ENCODE measurements at places on chromosomes 1 and 21. TPM values are rescaled to one million over a fixed set of nuclear protein-coding genes. Genes with fewer than 3 reads are reported as not detected.

DNA sequence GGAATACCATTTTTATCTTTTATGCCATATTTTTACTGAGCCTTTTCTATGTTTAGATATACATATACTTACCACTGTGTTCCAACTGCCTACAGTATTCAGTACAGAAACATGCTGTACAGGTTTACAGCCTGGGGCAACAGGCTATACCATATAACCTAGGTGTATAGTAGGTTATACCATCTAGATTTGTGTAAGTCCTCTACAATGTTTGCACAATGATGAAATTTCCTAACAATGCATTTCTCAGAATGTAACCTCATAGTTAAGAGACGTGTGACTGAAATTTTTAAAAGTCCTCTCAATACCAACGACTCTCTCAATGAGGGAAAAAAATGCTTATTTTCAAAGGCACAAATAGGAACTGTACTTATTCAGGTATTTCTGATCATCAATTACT, 21.7 kb downstream of the INTS7 start:
- DNase-seq = no peak

DNA sequence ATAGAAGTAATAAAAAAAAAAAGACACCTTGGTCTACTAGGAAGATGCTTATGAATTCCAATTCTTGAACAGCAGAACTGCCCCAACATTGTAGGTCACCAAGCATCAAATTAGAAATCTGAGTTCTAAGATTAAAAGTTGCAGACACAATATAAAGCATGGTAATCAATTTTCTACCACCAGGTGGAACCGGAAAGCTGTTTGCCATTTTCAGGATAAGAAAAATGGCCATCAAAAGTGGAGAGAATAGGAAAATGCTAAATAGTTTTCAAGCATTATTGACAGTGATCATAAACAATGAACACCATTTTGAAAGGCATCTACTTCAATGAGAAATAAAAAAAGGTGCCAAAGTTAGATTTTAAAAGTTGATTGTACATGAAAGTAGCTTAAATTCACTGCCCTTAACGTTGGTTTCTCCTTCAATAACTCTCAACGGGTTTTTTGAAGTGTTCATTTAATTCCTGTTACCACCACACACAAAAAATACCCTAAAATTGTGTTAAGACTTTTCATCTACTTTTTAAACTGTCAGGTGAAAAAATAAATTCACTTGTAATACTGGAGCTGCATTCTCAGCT, 252.9 kb downstream of the KCNT2 start:
- no peak for DNase-seq

- no peak for DNase-seq
Measured at GRCh38 chr1:87115891-87116290, 201.5 kb downstream of the HS2ST1 start.

- no peak for DNase-seq
Measured at GRCh38 chr1:18110968-18111367, 3.4 kb downstream of the IGSF21 start.

- DNase-seq = no peak
Measured at GRCh38 chr1:42817440-42817767, 207 bp upstream of the SVBP start.

- DNase-seq = no peak
Measured at GRCh38 chr1:161481624-161482392, 23.4 kb upstream of the FCGR2A start.

- no peak for DNase-seq
Measured at GRCh38 chr1:159953536-159954515, at the start of gene SLAMF9. Gene SLAMF9, minus strand, starts transcription at chr1:159954237. Its CDS starts 100 bp downstream, at chr1:159954137.

DNA sequence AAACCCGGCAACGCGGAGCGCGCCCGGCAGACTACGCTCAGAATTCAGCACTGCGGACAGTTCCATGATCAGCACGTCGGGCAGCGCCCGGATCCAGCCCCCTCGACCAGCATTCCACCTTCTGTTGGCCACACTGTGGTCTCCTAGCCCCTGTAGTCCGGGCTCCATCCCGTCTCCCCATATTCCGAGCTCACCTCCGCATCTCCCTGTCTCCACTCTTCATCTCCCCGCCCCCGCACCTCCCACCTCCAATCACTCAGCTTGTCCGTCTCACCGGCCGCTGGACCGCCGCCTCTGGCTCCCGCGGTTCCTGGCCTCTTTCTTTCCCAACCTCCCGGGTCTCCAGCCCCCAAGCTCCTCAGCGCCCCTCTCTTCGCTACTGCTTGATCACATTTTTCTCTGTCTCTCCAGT, 500 bp downstream of the EPHA10 start:
- DNase-seq = peak; percentile 32

GRCh38 chr1:223730479-223731132, 18.3 kb downstream of the CAPN2 start:
- DNase-seq = no peak

GRCh38 chr21:45379171-45379900, 25.6 kb upstream of the COL18A1 start:
- DNase-seq = peak; percentile 16

DNA sequence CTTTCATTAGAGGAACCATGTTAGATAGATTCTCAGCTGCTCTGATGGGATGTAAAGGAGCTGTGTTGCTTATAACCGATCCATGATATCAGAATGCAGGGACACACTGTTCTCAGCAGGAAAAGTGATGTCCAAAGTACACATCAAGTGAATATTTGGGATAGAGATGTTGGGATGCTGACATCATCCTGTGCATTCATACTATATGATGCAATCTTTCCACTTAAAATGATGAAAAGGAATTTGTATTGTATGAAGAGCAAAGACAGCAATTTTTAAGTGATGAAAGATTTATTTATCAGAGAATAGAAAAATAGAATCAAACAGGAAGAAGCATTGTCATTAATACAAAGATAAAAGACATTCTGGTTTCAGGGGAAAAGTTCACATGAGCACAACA, 110.1 kb downstream of the ERG start:
- DNase-seq = no peak

- DNase-seq = no peak
Measured at GRCh38 chr1:167149793-167150491, 56.1 kb downstream of the STYXL2 start.

DNA sequence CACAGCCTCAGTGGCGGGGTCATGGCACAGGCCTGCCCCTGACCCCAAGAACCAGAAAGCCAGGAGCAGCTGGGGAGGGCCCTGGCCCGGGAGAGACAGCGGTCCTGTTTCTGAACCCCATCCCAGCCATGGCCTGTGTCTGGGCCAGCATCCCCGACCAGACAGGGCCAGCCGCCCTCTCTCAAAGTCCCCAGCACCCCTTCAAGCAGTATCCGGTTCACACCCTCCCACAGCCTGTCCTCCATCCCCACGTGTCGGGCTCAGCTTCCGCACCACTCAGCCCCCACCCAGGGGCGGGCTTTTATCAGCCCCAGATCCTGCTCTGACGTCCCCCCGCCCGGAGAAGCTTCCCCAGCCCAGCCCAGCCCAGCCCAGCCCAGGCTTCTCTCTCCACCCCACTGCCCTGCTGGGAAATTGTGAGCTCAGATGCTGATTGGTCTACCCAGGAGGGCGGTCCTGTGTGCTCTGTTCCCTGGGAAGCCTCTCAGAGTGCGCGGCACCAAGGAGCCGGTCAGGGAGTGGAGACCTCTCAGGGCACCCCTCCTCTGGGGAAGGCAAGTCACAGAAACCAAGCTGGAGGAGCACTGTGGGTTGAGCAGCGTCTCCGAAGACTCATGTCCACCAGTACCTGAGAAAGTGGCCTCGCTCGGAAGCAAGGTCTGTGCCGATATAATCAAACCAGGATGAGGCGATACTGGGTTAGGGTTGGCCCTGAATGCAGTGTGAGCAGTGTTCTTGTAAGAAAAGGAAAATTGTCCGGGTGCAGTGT, 4.7 kb upstream of the FAAP20 start:
- DNase-seq = peak; percentile 94

GRCh38 chr1:201503397-201504176, 3.3 kb downstream of the CSRP1 start:
- DNase-seq = peak; percentile 56

- DNase-seq = no peak
Measured at GRCh38 chr1:109990302-109990653, 5.7 kb downstream of the AHCYL1 start.

- DNase-seq = no peak
Measured at GRCh38 chr1:77632216-77632615, 50.2 kb downstream of the ZZZ3 start.

DNA sequence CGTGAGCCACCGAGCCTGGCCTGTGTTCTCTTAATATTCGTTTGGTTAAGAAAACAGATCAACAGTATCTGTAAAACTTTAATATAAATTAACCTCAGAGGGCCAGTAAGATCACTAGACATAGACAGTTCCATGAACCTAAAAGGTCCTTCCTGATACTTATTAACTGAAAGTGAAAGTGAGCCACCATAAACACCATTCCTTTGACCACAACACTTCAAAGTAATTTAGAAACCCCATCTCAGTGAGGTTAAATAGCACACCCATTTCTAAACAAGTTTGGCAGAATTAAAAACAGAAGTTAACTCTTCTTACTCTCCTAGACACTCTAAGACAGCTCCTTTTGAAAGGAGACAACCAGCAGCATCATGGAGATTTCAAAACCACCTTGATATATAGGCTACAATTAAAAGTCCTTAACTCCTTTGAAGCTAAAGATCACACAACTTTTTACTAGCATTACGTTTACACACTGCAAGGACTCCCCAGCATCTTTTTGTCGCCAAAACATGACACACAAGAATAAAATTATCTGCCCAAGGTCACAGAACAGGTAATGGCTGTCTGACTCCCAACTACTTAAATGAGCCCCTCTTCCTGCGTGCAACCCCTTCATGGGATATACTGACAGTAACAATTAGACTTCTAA, 2.2 kb downstream of the RNF19B start:
- DNase-seq = no peak

- DNase-seq = no peak
Measured at GRCh38 chr1:233045588-233045987, 95.2 kb downstream of the NTPCR start.

DNA sequence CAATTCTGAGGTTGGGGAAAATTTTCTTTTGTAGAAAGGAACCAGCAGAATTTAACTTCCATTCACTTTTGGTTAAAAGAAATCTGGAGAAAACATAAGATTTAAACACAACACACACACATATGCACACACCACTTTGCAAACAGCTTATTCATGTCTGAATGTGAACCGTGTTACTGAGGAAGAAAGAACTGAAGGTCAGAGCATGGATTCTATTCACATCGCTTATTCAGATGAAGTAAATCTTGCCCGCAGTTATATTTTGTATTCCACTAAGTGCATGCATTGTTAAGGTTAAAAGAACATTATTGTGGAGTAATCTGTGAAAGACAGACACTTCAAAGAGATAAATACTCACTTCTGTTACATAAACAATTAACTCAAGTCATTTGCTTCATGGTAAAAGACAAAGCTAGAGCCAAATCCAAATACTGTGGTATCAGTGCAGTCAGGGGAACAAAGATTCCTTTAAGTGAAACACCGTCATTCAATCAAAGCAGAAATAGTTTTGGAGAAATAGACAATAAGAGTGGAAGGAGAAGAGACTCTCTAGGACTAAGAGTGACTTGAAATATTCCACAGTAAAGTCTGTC, 82.0 kb downstream of the LRRC53 start:
- DNase-seq = no peak

DNA sequence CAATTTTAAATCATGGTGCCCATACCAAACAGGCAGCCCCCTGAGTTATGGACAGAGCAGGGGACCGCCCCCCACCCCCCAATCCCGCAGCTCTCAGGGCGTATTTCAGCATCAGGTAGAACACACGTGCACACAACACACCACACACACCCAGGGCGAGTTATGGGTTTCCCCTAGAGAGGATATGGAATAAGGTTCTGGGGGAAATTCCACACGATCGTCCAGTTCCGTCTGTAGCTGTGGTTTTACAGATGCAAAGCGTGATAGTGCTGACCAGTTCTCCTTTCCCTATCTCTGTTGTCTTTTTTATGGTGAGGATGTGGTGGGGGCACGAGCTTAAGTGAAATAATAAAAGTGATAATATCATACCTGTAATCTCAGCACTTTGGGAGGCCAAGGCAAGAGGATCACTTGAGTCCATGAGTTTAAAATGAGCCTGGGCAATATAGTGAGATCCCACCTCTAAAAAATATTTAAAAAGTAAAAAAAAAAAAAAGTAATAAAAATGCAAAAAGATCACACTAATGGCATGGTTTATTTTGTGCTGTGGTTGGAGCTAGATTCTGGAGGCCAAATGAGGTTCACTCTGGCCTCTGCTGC, 25.1 kb downstream of the C2CD2 start:
- DNase-seq = no peak

DNA sequence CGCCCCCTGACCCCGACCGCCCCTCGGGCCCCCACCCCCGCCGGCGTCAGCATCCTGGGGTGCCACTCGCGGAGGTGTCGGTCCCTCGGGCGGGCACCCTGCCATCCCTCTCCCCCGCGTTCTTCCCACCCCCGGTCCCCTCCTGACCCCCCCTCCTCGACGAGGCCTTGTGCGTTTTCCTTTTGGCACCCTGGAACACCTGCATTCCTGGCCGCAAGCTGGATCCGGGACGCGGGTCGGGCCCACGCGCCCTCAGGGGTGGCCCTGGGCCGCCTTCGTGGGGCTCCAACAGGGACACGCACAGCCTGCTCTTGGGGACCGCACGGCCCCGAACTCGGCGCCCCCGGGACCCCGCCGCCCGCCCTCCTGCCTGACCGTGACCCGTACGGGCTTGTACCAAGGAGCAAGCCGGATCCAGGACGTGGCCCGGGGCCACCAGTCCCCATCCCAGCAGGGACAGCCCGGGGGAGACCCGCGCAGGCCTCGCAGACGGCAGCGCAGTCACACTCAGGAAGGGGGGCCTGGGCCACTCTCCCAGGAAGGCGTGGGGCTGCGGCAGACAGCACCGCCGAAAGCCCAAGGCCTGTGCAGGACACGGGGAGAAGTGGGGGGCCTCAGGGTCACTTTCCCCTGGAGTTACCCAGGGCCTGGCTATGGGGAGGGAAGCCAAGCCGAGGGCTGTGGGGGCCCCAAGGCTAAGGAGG, 579 bp upstream of the SLC19A1 start:
- DNase-seq = peak; percentile 40

Gene OR2L13
- not detected for total RNA-seq

Gene ARHGEF10L
- 40.6 TPM for total RNA-seq

Gene TMCC2
- total RNA-seq = 7.3 TPM

Gene NCF2
- 16.0 TPM for total RNA-seq

Gene PGLYRP3
- not detected for total RNA-seq

Gene NCMAP
- total RNA-seq = 0.18 TPM

Gene RASSF5
- 10.0 TPM for total RNA-seq

Gene HPCA
- total RNA-seq = not detected

Gene NPHS2
- total RNA-seq = not detected

Gene IGSF9
- total RNA-seq = 1.4 TPM
